ENCODE measurements at places on chromosomes 11 and 22. TPM values are rescaled to one million over a fixed set of nuclear protein-coding genes. Genes with fewer than 3 reads are reported as not detected.

GRCh38 chr22:35605369-35605680, 11.8 kb downstream of the MB start:
- peaks cover 4% of the 10 kb centered on the region for H3K36me3 ChIP-seq
- no peak for DNase-seq
- H3K4me1 ChIP-seq = peaks cover 5% of the 10 kb centered on the region
- no peak overlapping the region for H3K4me3 ChIP-seq

GRCh38 chr11:119237515-119237914, 31.4 kb downstream of the CBL start:
- no peak overlapping the region for H3K27ac ChIP-seq
- peaks cover 4% of the 10 kb centered on the region for H3K36me3 ChIP-seq
- H3K4me3 ChIP-seq = no peak overlapping the region
- DNase-seq = no peak
- H3K4me1 ChIP-seq = peaks cover 4% of the 10 kb centered on the region

GRCh38 chr22:50317674-50318073, 9.1 kb downstream of the DENND6B start:
- H3K36me3 ChIP-seq = no peaks in the 10 kb centered on the region
- DNase-seq = no peak
- no peaks in the 10 kb centered on the region for H3K4me1 ChIP-seq
- H3K4me3 ChIP-seq = no peak overlapping the region
- H3K27ac ChIP-seq = no peak overlapping the region

DNA sequence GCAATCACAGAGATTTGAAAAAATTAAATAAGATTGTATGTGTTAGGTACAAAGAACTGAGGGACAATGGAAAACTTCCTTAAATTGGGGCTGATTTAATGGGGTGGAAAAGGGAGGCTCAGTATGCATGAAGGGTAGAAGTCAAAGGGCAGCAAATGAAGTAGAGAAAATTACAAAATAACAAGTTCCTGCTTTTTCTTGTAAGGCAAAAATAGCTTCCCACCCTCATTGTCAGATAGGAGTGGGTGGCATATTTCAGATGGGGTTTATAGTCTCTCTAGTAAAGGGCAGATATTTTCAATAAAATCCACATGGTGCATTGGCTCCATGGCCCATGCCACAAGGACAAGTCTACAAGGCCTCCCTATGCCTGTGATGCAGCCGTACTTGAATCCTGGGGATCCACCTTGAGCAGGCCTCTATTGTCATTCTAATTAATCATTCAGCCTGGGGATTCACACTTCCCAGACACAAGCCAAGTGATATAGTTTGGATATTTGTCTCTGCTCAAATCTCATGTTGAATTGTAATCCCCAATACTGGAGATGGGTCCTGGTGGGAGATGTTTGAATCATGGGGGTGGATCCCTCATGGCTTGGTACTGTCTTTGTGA, 36.7 kb upstream of the SESN3 start:
- H3K27me3 ChIP-seq = no peaks in the 10 kb centered on the region
- no peak overlapping the region for H3K4me3 ChIP-seq
- no peaks in the 10 kb centered on the region for H3K36me3 ChIP-seq
- H3K4me1 ChIP-seq = no peaks in the 10 kb centered on the region

DNA sequence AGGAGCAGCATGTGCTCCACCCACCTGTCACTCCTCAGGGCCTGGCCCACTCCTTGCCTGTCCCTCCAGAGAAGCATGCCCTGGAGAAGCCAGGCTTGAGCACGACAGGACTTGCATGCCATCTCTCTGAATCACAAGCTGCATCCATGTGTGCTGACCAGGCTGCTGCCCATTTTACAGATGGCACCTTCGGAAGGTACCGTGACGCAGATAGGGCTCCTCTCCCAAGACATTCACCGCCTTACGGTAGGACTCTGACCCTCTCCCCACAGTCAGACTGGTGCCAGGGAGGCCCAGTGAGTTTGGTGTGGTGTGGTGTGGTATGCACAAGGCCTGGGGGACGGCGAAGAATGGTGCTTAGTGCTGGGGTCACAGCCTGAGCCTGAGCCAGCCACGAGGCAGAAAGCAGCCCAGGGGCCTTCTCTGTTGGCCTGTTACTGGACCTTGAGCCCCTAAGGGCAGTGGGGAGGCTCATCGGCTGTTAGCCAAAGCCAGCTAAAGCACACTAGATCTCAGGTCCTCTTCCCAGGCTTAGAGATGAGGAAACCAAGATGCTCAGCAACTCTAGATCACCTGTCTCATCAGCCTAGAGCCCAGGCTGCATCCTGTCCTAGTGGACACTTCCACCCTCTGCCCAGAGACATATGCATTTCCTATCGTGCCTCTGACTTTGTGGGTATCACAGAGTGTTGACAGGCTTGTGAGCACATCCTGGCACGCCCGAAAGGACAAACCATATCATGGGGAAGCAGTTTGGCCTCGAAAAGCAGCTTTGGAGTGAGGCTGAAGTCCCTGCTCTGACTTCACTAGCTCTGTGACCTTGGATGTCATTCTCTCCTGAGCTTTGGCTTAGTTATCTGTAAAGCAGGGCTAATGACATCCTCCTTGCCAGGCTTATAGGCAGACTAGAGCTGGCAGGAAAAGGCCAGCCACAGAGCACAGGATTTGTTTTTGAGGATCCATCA, 17.8 kb downstream of the CYB5R2 start:
- H3K4me3 ChIP-seq = no peak overlapping the region
- peaks cover 7% of the 10 kb centered on the region for H3K4me1 ChIP-seq
- no peak overlapping the region for H3K27ac ChIP-seq
- H3K36me3 ChIP-seq = peaks cover 4% of the 10 kb centered on the region
- no peaks in the 10 kb centered on the region for H3K27me3 ChIP-seq

DNA sequence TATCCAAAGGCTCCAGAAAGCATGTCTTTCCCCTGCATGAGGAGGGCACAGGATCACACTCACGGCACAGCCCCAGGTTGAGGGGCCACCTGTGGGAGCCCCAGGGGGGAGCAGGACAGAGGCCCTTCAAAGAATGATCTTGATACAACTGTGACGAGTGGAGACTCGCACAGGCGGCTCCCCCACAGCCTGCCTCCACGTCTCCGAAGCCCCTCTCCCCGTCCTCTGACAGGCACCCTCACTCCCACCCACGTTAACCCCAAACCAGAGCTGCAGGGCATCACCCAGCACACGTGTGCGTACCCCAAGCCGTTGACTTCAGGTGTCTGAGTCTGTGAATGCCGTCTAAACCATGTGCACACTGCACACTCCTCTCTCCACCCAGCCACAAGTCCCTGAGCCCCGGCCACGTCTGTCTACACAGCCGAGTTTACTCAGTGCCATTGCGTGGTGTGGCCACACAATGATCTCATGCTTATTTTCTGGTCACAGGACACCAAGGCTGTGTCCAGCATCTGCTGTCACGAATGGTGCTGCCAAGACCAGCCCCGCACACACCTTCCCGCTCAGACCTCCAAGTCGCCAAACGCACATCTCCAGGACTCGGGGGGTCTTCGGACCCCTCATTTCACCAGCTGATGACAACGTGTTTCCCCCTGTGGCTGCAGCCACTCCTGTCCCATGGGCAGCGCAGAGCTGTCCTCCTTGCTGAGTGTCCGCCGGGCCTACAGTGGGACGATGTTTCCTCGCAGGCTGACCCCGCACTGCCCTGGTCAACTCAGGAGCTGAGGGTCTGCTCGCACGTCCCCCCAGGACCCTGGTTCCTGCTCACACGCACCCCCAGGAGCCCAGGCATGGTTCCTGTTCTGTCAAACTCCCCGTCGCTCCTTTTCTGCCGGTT, 251.2 kb downstream of the BRD1 start:
- no peaks in the 10 kb centered on the region for H3K36me3 ChIP-seq
- no peak overlapping the region for H3K4me3 ChIP-seq
- DNase-seq = no peak
- H3K4me1 ChIP-seq = no peaks in the 10 kb centered on the region
- peaks cover 6% of the 10 kb centered on the region for H3K27me3 ChIP-seq

DNA sequence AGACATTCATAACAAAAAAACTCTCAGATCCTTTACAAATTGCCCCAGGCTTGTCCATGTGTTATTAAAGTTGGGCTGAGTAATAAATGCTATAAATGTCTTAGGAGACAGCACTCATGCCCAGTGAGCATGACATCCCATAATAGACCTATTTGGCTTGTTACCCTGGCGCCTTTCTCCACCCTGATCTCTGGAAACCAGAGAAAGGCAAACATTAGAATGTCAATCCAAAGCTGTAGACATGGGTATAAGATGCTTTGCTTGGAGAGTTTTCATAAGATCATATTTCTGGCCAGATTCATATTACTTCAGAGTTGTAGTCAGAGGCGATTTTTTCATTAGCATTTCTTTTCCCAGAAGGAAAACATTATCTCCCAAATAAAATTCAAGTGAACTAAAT, 161.3 kb upstream of the UBASH3B start:
- H3K27me3 ChIP-seq = no peaks in the 10 kb centered on the region
- peaks cover 14% of the 10 kb centered on the region for H3K4me1 ChIP-seq
- H3K4me3 ChIP-seq = no peak overlapping the region
- no peak for DNase-seq
- H3K27ac ChIP-seq = no peak overlapping the region
- H3K36me3 ChIP-seq = no peaks in the 10 kb centered on the region

DNA sequence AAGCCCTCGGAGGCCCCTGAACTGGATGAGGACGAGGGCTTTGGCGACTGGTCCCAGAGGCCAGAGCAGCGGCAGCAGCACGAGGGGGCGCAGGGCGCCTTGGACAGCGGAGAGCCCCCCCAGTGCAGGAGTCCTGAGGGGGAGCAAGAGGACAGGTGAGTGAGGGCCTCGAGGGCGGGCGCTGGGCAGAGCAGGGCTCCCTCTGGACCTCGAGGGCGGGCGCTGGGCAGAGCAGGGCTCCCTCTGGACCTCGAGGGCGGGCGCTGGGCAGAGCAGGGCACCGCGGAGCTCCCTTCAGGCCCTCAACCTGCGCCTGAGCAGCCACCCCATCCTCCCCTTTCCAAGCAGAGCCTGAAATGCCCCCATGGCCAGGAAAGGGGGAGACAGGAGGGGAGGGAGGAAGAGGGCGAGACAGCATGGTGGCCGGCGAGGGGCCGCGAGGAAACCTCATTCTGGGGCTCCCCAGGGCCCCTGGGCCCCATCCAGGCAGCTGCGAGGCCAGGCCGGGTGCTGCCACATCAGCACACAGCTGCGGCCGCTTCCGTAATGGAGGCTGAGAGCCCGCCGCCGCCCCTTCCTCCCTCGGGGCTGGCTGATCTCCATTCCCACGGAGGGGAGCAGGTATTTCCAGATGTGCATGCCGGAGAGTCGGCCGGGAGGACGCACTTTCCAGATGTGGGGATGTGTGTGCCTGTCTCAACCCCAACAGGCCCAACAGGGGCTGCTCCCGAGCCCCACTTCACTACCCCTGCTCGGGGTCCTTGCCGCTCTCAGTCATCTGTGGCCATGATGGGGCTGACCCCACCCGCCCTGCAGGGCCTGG, 10.0 kb downstream of the PRR33 start:
- H3K36me3 ChIP-seq = no peaks in the 10 kb centered on the region
- no peak overlapping the region for H3K4me3 ChIP-seq
- no peaks in the 10 kb centered on the region for H3K27me3 ChIP-seq

- no peak overlapping the region for H3K4me3 ChIP-seq
- no peak for DNase-seq
- H3K36me3 ChIP-seq = no peaks in the 10 kb centered on the region
- no peak overlapping the region for H3K27ac ChIP-seq
- peaks cover 4% of the 10 kb centered on the region for H3K27me3 ChIP-seq
- H3K4me1 ChIP-seq = peaks cover 3% of the 10 kb centered on the region
Observed at GRCh38 chr11:114964676-114965214, 286.4 kb downstream of the NXPE2 start.

DNA sequence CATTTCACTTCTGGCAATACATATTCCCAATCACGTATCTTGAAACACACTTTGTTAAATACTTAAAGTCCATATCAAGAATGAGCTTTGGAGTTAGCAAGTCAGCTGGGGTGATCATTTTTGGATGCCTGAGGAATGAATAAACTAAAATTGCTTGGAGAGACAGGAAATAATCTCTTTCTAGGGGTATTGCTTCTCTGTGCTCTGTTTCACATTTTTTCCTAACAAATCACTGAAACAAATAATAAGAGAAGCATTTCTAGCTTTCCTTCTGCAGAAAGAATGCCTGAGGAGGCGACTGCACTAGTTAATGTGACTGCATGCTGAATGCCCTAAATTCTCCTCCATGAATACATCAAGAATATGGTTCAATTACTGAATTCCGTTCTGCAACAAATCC, 541.4 kb upstream of the CCDC90B start:
- no peak for DNase-seq
- H3K27ac ChIP-seq = no peak overlapping the region
- peaks cover 19% of the 10 kb centered on the region for H3K4me1 ChIP-seq
- no peaks in the 10 kb centered on the region for H3K36me3 ChIP-seq

- DNase-seq = no peak
- H3K27me3 ChIP-seq = peaks cover 3% of the 10 kb centered on the region
- no peaks in the 10 kb centered on the region for H3K4me1 ChIP-seq
- H3K27ac ChIP-seq = no peak overlapping the region
- H3K36me3 ChIP-seq = no peaks in the 10 kb centered on the region
Observed at GRCh38 chr11:68678031-68678441, 6.3 kb upstream of the GAL start.

GRCh38 chr11:93724089-93724488, 17.2 kb downstream of the TAF1D start:
- no peak overlapping the region for H3K27ac ChIP-seq
- H3K4me1 ChIP-seq = peaks cover 8% of the 10 kb centered on the region
- H3K36me3 ChIP-seq = peaks cover 24% of the 10 kb centered on the region
- no peak for DNase-seq
- H3K4me3 ChIP-seq = no peak overlapping the region

- no peak overlapping the region for H3K4me3 ChIP-seq
- DNase-seq = no peak
- H3K27ac ChIP-seq = no peak overlapping the region
Observed at GRCh38 chr11:77379253-77379652, 77.8 kb upstream of the GDPD4 start.

GRCh38 chr11:82790723-82791484, 57.2 kb upstream of the FAM181B start:
- DNase-seq = no peak
- peaks cover 1% of the 10 kb centered on the region for H3K27me3 ChIP-seq
- H3K4me1 ChIP-seq = peaks cover 35% of the 10 kb centered on the region
- H3K4me3 ChIP-seq = no peak overlapping the region
- H3K27ac ChIP-seq = no peak overlapping the region

- no peaks in the 10 kb centered on the region for H3K36me3 ChIP-seq
- DNase-seq = no peak
- peaks cover 15% of the 10 kb centered on the region for H3K4me1 ChIP-seq
Observed at GRCh38 chr11:70064726-70065317, 13.3 kb upstream of the ANO1 start.

GRCh38 chr22:35758394-35758793, 40.7 kb downstream of the APOL5 start:
- H3K27me3 ChIP-seq = no peaks in the 10 kb centered on the region
- H3K36me3 ChIP-seq = peaks cover 23% of the 10 kb centered on the region
- peaks cover 15% of the 10 kb centered on the region for H3K4me1 ChIP-seq
- DNase-seq = no peak
- H3K27ac ChIP-seq = no peak overlapping the region

The TSPAN32 gene
- 0.23 TPM for total RNA-seq

The CARD10 gene
- total RNA-seq = 26.0 TPM

The UPB1 gene
- 0.13 TPM for total RNA-seq

The ANO9 gene
- total RNA-seq = 0.41 TPM

The ANO5 gene
- 3.5 TPM for total RNA-seq

The SYT9 gene
- 0.21 TPM for total RNA-seq

The CCDC116 gene
- total RNA-seq = 0.36 TPM

The RFPL1 gene
- not detected for total RNA-seq

The TTLL12 gene
- total RNA-seq = 15.1 TPM

Data from endothelial cell (in vitro differentiated cells).